Erythroblast (primary cell): ENCODE measurements at places on chromosomes 5 and 9.

GRCh38 chr5:9251379-9251980 lies 294.4 kb downstream of the SEMA5A start:
- DNase-seq = no peak

- no peak for DNase-seq
These were observed 259.7 kb upstream of the ANKRD55 start for GRCh38 chr5:56492812-56493211.

GRCh38 chr9:114405294-114406034 lies 17.7 kb upstream of the AKNA start:
- peak; percentile 63 for DNase-seq

- no peak for DNase-seq
These were observed 4.8 kb upstream of the HOMER1 start for GRCh38 chr5:79518718-79519117.

GRCh38 chr9:137198051-137198901 lies 2.3 kb downstream of the TPRN start:
- no peak for DNase-seq

DNA sequence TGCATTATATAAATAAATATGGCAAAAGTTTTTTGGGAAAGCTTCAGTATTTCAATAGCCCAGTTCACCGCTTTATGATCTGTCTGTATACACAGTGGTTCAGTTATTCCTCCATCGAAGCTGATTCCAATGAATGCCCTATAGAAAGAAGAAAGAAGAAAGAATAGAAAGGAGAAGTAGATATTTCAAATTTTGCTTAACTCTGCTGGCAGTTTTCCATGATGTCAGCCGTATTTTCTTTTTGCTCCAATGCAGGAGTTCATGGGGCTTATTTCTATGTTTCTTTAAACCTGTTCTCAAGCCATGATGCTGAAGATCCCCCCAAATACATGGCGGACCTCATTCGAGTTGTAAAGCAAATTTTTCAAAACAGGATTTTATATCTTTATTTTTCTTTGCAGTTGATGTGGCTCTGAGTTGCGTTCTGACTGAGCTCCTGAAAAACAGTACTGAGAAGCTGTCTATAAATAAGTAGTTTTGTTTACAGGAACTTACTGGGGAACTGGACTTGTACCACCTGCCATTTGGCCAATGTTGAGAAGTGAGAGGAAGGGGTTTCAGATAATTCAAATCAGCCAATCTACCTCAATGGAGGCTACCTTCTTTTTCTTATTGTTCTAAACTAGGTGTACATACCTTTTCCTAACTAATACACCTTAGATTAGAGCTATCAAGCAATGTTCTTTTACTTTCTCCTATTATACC lies 418.5 kb upstream of the MEF2C start:
- DNase-seq = no peak

- peak; percentile 69 for DNase-seq
These were observed 11.9 kb downstream of the GRIN1 start for GRCh38 chr9:137150617-137151457.

GRCh38 chr9:79692857-79693571 lies 121.2 kb downstream of the TLE4 start:
- no peak for DNase-seq

- DNase-seq = no peak
These were observed 46.4 kb downstream of the STXBP1 start for GRCh38 chr9:127658428-127658827.

GRCh38 chr9:135939351-135940265 lies 21.6 kb downstream of the UBAC1 start:
- DNase-seq = no peak

DNA sequence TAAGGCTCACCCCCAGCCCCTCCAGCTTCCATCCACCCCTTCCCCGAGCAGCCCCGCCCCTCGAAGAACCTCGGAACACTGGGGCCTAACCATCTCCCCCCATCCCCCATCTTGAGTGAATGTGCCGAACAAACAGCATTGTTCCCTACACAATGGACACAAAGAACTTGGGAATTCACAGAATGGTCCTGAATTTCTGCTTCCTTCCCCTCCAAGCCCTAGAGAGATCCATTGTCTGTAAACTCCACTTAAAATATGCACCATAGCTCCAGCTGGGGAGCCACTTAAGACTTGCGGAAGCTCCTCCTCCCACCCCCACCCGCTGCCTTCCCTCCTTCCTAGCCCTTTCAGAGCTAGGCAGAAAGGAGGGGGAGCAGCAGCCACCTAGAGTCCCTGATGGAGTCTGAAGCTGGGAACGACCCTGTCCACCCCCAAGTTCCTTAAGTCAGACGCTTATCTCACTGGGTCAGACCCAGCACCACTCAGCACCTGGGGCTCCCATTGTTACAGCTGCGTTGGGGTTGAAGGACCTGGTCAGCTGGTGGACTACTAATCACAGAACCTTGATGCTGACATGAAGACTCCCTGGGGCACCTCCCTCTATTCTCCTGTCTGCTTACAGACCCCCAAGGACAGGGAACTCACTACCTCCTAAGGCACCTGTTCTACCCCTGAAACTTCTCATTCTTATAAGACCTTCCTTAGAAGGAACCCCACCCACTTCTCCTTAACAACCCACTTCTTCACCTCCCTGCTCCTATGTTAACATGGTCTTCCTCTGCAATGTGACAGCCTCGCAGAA lies 61.4 kb downstream of the PCDH1 start:
- DNase-seq = no peak

DNA sequence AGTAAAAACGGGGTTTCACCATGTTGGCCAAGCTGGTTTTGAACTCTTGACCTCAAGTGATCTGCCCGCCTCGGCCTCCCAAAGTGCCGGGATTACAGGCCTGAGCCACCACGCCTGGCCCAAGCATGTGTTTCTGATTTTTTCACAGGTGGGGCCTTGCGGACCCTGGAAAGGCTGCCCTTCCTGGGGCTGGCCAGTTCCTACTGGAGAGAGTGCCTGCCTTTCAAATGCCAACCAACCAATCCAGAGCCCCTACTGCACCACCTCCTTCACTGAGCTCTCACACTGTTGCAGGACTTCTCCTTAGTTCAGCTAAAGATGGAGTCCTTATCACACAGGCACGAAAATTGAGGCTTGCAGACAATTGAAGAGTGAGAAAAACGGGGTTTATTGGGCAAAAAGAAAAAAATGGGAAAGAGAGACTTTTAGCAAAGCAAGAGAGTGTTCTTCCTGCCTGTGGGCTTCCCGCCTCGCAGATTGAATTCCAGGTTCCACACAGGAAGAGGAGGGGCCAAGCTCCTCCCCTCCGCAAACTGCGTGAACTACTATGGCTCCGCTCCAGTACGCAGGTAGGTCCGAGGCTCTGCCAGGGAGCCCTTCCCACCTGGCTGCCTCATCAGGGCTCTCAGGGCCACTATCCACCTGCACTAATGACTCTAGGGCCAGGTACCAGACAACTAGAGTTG lies 8.3 kb upstream of the CMBL start:
- DNase-seq = no peak

- DNase-seq = no peak
These were observed 107.0 kb downstream of the ACTL7B start for GRCh38 chr9:108748776-108749175.

DNA sequence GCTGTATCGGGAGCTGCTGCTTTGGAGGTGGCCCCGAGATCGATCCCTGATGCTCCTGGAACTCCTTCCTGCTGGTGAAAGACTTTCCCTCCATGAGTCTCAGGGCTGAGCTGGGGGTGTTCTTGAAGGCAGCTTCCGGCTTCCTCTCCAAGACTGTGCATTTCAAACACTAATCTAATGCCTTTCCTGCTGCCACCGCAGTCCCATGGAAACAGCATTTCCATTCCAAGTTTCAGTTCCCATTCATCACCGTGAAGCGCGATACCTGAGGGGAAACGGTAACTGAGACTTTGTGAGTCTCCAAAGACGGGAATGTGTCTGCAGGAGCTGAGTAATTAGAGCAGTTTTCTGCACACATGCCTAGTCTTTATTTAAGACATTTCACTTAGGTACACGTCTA lies 230.1 kb downstream of the PAX5 start:
- DNase-seq = no peak

- no peak for DNase-seq
These were observed 2.8 kb downstream of the GALNT12 start for GRCh38 chr9:98810102-98810842.

- DNase-seq = no peak
These were observed 45.7 kb downstream of the MARCHF3 start for GRCh38 chr5:126984632-126985031.

- no peak for DNase-seq
These were observed 20.0 kb downstream of the PITX1 start for GRCh38 chr5:135013947-135014570.

- peak; percentile 74 for DNase-seq
These were observed 9.5 kb downstream of the SIL1 start for GRCh38 chr5:139188558-139189270.

DNA sequence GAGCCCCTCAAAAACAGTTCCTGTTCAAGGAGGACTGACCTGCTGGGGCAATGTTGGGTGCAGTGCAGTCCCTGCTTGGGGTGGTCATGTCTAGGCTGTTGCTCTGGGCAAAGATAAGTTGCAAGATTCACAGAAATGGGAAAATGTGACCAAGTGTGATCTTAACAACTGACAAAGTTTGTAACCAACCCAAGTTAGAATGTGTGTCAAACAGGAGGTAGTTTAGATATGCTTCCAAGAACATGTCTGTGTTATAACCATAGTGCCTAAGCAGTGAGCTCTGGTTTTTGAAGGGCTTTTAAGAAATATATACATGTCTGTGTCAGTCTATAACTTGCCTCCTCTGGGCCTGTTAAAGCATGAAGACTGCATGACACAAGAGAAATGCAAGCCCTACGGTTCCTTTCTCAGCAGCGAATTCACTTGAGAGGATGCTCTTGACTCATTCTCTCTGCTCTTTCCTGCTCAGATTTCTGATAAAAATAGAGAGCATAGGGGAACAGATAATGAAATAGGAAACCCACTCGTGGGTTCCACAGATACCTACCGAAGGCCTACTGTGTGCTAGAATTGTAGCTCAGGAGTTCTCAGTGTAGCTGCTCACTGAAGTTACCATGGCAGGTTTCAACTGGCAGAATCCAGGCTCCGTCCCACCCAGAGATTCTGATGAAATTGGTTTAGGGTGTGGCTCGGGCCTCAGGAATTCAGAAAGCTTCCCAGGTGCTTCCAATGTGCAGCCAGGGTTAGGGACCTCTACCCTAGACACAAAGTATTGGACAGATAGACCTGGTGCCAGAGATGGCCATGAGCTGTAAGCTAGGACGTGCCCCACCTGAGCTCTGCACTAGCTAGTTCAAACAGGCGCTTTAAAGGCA lies 52.4 kb downstream of the ARHGEF37 start:
- peak; percentile 79 for DNase-seq

GRCh38 chr9:72980600-72981265 lies 27.9 kb upstream of the ALDH1A1 start:
- DNase-seq = no peak

- no peak for DNase-seq
These were observed 87.8 kb upstream of the HSPA9 start for GRCh38 chr5:138663009-138663408.
